ENCODE measurements at places on chromosomes 4 and X.

DNA sequence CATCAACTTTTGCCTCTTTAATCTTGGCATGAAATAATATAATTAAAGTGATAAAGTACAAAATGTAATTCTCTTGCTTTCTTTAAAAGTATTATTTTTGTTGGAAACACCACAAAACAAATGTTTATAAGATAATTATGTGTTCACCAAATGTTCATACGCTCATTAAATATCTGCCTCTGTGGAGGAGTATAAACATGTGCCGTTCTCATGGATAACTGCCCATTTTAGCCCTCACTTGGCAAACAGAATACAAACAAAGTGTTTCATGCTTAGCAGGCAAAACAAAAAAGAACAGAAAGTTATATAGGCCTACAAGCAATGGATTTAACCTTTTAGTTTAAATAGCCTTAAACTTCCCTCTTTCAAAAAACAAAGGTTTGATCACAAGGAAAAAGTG lies 800.5 kb upstream of the DIAPH2 start:
- no peak for DNase-seq

- DNase-seq = no peak
Measured at GRCh38 chr4:74531963-74532794, 87.2 kb downstream of the AREG start.

GRCh38 chrX:129000018-129000417 lies 523.3 kb downstream of the SMARCA1 start:
- DNase-seq = no peak

GRCh38 chrX:28582511-28582910 lies 4.7 kb upstream of the IL1RAPL1 start:
- DNase-seq = no peak

GRCh38 chr4:20416800-20417199 lies 165.1 kb downstream of the SLIT2 start:
- no peak for DNase-seq

GRCh38 chr4:7719354-7720174 lies 220.1 kb downstream of the AFAP1 start:
- peak; percentile 11 for DNase-seq

GRCh38 chrX:134074151-134074550 lies 88.8 kb upstream of the GPC3 start:
- DNase-seq = no peak

- DNase-seq = no peak
Measured at GRCh38 chr4:105712766-105713165, 4.2 kb downstream of the GSTCD start.

DNA sequence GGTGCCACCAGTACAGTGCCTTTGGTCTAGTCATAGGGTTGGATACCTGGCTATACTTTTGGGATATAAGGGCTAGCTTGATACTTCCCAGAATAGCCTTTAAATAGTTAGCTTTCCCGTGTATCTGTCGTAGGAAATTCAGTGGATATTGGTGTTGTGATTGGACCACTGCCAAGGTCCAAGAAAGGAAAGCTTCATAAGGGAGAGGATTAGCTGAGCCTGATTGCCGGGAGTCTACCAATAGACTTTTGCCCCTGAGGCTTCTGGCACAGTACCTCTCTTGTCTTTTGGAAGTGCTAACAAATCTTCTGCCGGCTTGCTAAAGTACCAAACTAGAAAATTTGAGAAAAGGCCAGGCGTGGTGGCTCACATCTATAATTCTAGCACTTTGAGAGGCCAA lies 350.6 kb downstream of the CHIC1 start:
- DNase-seq = no peak
